ENCODE measurements at places on chromosomes 7 and 10.

- no peak for DNase-seq
These were observed 111.9 kb downstream of the GALNT17 start for GRCh38 chr7:71243736-71244410.

DNA sequence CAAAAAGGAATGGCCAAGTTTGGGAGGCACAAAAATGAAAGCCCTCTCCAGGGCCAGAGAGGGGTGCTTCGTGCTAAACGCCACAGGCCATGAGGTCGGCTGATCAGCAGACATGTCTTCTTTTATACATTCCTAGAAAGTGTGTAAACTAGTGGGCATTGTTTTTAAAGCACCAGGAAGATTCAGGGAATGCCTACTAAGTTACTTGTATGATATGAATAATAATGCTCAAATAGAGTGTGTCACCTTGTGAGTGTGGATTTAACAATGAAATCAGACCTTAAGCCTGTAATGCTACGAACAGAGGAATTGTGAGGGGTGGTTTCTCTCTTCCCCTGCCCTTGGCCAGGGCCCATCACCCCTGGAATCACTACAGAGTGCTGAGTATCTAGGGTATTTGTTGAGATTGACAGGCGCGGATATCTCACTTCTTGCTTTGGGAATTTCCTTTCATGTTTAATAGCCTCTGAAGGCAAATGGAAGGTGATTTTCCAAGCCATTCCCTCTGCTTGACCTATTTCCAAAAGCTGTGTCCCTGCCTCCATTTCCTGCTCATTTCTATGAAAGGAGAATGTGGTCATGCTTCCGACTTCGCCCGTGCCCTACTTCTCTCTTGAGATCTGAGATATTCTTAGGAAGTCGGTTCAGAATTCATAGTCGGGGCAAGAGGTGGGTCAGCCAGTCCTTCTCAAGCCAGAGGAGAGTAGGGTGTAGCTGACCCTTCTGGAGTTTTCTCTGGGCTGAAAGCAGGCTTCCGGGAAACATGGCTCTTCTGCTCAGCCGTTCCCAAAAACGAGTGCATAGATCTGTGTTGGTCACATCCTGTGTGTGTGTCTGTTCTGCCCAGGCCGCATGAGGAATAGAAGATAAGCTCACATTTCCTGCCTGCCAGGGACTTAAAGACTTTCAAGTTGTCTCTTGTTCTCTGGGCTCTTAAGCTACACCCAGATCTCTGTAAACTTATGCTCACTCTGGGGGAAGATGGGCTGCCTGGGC is 167.8 kb upstream of the ITGB1 start:
- DNase-seq: no peak

- no peak for DNase-seq
These were observed 120.3 kb downstream of the NRG3 start for GRCh38 chr10:81995254-81995653.

DNA sequence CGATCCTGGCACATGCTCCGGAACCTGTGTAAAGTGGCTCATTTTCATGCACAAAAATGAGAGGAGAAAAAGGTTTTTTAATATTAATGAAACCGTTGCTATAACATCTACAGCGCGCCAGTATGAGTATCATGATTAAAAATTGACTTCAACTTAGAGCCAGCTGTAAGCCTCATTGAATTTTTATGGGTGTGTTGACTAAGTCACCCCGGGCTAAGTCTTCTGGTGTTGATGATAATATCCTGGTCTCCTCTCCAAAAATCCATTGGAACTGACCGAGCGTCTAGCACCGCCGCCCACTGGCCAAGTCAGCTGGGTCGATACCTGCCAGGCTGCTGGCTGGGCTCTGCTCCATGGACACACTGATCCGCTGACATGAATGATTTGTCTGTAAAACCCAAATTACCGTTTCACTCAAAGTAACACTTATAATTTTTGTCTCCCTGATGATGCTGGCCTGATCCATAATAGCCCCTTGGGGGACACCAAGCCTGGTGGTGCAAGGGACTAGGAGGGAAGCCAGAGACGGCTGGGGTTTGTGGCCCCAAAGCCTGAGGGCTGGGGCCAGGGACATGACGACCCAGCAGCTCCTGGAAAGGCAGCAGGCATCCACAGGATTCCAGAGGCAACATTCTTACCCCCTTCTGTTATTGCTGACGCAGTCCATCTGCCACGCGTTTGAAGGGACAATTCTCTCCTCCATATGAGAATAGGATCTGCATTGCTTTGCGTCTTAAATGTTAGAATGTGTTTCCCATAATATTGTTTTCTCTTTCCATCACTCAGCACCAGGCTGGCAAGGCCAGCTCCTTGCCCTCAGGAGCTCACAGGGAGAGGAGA is 131.0 kb upstream of the PPP2R2D start:
- DNase-seq: no peak

DNA sequence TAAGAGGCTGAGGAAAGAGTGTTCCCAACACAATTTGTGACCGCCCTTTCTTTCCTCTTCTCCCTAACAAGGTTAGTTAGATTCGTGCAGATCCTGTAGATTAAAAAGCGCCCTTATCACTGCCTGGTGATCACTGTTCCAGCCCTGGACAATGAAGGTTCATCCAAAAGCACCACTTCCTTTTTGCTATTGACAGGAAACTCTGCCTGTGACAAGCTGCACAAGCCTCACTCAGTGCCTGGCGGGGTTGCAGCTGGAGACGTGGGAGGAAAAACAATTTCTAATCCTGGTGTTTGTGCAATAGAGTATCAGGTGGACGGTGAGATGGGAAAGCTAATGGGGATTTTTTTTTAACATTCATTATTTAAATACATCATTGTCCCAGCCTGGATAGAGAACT is 105.9 kb upstream of the CAV2 start:
- DNase-seq: no peak

DNA sequence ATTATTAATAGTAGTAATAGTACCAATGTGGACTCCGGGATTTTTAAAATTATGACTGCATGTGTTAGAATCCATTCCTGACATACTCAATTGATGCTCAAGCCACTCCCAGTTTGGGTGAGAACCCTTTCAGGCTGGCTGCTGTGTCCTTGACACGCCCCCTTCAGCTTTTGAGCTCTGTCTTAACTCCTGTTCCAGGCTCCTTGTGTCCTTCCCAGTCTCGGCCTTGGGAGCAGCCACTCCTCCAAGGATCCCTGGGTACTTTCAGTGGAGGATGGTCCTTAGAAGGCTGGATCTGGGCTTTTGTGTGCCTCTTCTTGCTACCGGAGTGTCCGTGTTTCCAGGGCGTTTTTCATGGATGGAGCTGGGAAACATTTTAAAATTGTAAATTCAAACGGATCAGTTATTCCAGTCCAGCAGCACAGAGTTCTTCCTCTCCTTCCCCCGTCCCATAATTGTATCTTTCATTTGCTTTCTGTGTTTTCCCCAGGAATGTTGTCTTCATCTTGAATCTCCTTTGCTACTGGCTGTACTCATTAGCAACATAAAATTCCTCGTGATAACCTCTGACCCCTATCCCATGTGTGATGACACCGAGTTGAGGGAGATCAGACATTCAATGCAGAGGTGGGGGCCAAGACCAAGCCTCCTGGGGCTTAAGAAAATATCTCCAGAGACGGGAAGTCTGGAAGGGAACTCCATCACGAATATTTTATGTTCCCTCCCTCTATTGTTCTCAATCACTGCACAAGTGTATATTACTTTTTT is 40.0 kb upstream of the PFKFB3 start:
- DNase-seq: no peak

DNA sequence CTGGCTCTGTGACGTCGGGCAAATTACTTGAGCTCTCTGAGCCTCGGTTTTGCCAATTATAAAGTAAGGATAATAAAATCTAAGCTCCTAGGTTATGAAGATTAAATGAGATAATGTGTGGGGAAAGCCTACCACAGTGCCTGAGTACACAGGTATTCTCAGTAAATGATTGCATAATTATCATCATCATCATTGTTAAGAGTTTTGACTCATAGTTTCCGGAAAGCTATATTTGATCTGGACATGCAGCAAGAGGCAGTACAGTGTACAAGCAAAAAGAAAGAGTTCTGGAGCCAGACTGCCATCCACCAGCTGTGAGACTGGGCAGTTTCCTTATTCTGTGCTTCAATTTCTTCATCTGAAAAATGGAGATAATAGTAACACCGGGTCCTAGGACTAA is 155.6 kb upstream of the YAE1 start:
- DNase-seq: no peak

GRCh38 chr7:20330928-20331909 is 519 bp downstream of the ITGB8 start:
- peak; percentile 33 for DNase-seq

DNA sequence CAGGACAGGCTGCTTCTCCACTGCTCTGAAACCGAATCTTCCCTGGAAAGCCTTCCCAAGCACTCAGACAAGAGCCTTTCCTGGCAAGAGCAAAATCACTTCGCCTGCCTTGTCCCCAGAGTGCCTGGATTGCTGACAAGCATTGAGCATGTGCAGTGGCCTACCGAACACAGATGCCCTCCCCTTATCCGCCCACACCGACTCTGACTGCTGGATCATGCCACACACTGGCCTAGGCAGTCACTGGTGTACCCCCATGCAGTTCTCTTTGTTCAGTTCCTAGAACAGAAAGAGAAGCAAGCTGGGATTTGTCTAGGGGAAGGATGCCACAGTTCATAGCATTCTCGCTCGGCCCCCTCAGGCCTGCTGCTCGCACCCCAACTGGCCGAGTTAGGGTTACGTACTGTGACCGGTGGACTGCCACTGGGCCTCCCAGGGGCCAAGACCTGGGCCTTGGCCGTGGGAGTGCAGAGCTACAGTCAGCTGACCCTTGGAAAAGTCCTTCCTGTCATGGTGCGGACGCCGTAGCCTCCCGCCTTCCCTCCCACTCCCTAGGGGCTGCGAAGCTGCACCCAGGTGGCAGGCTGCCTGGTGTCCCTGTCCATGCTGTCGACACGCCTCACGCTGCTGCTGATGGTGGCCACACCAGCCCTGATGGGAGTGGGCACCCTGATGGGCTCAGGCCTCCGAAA is 6.9 kb downstream of the ABCB8 start:
- DNase-seq: no peak

- no peak for DNase-seq
These were observed 49.4 kb downstream of the SPAM1 start for GRCh38 chr7:123974326-123974908.

GRCh38 chr7:26147030-26147429 is 5.0 kb upstream of the NFE2L3 start:
- DNase-seq: no peak

DNA sequence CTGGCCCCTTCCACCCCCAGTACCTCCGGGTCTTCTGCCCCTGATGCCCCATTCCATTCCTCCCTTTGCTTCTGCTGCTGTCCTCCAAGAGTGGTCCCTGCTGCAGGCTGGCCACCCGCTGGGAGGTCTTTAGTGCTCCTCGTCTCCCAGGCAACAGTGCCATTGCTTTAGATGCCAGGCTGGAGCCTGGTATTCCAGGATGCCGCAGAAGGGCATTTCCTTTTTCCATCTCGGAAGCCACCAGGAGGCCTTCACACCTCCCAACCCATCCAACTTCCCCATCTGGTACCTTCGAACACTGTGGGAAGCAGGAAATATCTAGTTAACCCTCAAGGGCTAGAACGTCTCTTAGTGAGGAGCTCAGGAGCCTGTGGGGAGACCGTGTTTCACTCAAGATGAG is 92.9 kb upstream of the DUSP5 start:
- DNase-seq: no peak

DNA sequence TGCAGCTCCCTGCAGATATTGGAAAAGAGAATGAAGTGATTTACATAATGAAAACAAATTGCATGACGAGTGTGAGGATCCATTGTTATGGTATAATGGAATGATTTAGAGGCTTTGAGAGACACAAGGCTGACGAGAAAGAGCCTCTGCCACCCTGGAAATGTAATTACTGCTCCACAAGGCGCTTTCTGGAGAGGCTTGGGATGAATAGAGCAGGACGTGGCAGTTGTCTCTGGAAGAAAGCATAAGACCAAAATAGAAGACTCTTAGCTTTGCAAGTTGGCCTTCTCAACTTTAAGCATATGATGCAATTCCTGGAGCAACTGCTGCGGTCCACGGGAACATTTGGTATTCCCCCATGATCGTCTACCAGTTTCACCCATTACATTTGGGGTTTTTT is 181.9 kb upstream of the TCF7L2 start:
- no peak for DNase-seq

- no peak for DNase-seq
These were observed 28.5 kb downstream of the GLUD1 start for GRCh38 chr10:87066178-87066577.

- no peak for DNase-seq
These were observed 69.8 kb downstream of the GNA12 start for GRCh38 chr7:2774280-2774679.

GRCh38 chr7:71457846-71458590 is 326.1 kb downstream of the GALNT17 start:
- DNase-seq: no peak

DNA sequence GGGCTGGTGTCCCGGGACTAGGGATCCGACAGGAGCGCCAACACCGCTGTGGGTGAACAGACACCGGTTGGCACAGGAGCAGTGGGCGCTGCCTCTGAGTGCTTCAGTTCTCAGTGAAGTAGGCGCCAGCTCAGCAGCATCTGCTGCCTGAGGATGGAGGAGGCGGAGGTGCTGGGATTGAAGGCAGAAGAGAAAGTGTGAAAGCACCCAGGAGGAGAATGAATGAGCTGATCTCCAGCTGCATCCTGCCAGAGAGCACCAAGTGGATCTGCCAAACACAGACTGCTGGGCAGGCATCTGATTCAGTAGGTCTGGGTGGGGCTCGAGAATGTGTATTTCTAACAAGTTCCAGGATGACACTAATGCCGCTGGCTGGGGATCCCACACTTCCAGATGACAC is 74.5 kb downstream of the LANCL2 start:
- no peak for DNase-seq

- peak; percentile 3 for DNase-seq
These were observed at the start of gene KLF14 for GRCh38 chr7:130733931-130734814. Gene KLF14, minus strand, starts transcription at chr7:130734207. Its CDS starts 174 bp downstream, at chr7:130734033.

GRCh38 chr10:76405922-76406321 is 974.5 kb downstream of the LRMDA start:
- no peak for DNase-seq

DNA sequence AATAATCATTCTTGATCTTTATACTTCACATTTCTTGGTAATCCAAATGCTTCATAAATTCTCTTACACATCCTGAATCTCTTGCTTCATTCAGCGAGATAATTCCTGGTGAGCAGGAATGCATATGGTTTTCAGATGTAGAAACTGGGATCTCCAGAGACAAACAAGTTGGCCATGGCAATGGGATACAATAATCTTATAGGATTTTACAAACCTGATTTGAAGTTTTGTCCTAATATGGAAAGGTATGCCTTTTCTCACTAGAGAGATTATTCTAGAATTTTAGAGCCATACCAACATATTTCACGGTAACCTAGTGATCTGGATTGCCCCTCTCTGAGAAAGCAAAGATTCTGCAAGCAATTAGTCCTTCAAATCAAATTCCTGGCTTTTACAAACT is 13.1 kb upstream of the TRDMT1 start:
- no peak for DNase-seq

- no peak for DNase-seq
These were observed 58.2 kb downstream of the SORBS1 start for GRCh38 chr10:95503001-95503400.

DNA sequence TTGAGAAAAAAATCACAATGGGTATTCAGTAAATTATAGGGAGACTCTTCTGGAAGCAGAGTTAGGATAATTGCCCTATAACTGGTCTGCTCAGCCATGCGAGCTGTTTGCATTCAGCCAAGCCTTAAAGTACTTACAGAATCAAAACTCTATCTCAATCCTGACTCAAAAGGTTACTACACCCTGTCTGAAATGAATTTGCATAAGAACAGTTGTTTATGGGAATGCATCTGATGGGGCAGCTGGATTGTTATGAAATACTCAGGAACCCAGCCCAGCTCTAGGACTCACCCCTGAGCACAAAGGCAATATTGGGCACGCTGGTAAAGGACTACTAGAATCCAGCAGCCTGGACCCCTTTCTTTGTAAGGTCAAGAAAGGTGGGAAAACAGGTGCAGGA is 38.8 kb downstream of the AKR1B15 start:
- DNase-seq: no peak

- no peak for DNase-seq
These were observed 508.5 kb downstream of the RPS24 start for GRCh38 chr10:78542141-78542489.

Data from T1000 (cell line).